ENCODE measurements at places on chromosomes 2 and 18.
A peak's percentile ranks its signal among the peaks of the same experiment; 100 is the strongest.

DNA sequence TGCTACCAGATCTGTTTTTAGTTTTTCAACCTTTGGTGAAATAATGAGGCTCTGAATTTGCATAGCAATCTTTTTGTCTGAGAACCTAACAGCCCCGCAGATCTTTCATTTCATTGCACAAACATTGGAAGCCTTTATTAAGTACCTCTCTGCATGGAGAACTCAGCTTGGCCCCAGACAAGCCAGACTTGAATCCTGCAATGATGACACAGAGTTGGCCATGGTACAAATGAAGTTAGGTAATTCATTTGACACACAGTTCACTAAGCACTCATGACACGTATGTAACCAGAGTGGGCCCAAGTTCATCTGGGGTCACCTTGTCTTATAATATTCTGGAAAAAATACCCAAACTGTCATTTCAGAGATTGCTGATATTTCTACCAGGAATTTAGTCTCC is 439.1 kb upstream of the ID2 start:
- DNase-seq, result no peak

GRCh38 chr2:27720004-27720551 is 51.4 kb upstream of the MRPL33 start:
- peak; percentile 35 for DNase-seq

GRCh38 chr2:134148843-134149472 is 104.9 kb upstream of the MGAT5 start:
- DNase-seq, result no peak

GRCh38 chr2:6054161-6054671 is 362.0 kb downstream of the SOX11 start:
- DNase-seq, result no peak

DNA sequence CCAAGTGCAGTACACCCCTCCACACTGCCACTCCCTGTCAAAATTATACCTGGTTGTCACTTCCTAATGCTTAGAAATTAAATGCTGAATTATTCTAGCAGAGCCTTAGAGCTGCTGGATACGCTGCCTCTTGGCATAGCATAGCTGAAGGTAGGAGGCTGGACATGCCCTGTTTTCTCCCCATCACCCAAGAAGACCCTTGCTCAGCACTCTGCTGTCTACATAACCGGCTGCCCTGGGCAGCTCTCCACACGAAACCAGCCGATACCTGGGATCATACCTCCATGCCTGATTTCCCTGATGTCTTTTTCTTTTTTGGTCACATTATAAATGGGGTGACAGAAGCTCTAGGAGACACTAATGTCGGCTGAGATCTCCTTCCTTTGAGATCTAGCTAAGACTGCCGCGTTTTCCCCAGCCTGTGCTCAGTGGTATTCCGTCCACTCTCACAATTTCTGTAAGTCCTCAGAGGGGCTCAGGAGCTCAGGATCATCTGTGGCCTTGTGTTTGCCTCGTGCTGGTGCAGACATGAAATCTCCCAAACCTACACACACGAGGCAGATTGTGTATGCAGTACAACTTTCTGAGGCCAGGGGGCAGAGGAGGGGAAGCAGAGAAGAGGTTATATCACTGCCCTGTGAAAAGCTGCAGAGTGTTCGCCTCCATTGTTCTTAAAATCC is 13.5 kb upstream of the ZAP70 start:
- peak; percentile 42 for DNase-seq

DNA sequence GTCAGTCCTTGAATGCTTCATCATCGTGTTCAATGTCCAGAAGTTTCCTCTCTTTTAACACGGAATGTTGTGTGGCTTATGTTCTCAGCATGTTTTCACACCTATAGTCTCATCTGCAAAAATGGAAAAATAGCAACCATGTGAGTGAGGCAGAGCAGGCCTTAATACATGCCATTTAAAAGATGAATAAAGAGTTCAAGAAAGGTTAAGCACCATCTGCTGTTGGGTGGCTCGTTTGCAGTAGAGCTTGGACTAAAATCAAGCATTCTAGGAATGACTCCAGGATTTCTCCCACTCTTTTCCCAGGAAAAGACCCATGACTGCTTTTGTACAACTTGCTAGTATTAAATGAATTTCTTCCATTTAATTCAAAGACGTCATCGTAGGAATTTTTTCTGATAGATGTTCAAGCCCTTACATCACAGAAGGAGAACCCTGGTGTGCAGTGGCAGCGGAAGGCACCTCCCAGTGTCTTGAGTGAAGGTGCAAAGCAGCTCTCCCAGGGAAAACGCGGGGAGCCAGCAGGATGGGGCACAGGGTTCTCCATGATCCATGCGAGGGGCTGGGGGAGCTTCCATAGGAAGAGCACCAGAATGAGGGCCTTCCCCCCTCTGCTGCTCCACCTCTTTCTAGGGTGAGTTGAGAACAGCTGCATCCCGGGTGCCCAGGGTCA is 9.6 kb downstream of the DCDC2C start:
- DNase-seq, result no peak

DNA sequence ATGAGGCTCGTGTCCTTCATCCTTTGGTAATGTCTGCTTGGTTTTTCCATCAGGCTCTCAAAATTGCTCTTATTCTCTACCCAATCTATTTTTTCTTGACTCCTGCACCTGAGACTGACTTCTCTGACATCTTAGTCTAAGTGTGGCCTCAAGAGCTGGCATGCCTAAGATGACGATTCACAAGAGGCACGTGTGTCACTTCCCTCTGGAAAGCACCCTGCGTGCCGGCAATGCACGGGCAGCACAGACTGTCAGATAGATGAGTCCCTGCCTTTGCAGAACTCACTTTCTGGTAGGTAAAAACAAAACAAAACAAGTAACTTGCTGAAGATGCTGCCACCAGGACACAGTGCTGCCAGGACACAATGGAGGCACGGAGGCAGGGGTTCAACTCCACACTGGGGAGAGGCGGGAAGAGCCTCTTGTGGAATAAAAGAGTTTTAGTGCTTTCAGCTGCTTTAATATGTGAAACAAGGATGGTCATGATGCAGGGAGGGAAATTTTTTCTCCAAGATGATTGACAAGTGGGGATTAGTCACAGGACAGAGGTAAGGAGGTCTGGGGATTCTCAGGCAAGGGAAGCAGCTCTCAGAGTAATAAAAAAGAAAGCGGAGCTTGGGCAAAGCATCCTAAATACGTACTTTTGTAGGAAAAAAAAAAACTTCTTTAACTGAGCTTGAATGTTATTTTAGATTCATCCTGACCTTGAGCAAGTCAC is 27.3 kb downstream of the CYB5A start:
- DNase-seq, result no peak

DNA sequence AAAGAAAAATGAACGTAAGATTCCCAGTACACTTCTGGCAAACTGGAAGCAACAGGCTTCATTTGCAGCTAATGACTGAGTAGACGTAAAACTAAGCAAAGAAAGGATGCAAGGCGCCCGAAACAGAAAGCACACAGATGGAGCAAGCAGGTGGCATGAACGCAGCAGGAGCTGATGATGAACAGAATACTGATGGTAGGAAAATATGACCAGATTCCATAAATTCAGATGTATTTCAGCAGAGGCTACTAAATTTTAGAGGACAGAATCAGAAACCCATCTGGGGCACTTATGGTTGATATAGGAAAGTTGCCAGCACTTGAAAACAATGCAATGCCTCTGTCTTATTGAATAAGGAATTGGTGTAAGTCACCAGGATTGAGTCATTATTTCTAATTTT is 658.7 kb upstream of the LINC00305 start:
- DNase-seq, result no peak

GRCh38 chr18:58370038-58370580 is 258.8 kb downstream of the ALPK2 start:
- no peak for DNase-seq

DNA sequence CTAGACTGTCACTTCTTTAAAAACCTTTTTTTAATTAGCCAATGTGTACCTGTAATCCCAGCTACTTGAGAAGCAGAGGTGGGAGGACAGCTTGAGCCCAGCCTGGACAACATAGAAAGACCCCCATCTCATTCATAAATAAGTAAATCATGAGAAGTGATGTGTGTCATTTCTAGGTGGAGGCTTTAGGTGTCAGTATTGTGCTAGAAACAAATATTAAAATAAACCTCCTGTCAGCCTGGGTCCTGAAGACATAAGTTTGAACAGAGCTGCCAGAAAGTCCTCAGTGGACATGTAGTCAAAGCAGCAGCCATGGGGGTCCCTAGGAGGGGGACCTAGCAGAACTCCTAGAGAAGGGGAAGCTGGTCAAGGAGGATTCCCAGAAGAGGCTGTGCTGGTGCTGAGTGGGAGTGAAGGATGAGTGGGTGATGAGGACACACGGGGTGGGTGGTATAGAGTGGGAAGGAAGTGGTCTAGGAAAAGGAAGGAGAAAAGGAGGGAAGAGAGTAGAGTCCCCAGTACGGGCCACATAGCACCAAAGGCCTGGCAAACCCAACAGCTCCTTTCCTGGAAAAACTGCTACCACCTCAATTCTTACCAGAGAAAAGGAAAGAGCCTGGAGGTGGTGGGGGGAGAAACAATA is 316.6 kb upstream of the NCKAP5 start:
- no peak for DNase-seq

GRCh38 chr18:63097178-63097577 is 222.4 kb downstream of the BCL2 start:
- DNase-seq, result no peak

DNA sequence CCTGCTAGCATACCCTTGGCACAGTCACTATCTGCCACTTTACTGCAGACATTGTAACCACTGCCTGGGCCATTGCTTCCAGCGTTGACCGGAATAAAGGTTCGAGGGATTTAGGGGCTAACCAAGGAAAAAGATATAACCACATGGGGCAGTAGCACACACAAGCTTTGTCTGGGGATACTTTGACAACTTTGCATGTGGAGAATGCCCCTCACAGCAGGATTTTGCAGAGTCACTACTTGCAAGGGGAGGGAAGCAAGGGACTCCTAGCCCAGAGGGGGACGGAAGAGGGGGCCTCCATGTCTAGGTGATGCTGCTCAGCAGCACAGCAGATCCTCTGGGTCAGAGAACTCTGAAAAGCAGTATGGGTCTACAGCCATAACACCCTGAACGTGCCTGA is 138.7 kb downstream of the SPP2 start:
- no peak for DNase-seq

DNA sequence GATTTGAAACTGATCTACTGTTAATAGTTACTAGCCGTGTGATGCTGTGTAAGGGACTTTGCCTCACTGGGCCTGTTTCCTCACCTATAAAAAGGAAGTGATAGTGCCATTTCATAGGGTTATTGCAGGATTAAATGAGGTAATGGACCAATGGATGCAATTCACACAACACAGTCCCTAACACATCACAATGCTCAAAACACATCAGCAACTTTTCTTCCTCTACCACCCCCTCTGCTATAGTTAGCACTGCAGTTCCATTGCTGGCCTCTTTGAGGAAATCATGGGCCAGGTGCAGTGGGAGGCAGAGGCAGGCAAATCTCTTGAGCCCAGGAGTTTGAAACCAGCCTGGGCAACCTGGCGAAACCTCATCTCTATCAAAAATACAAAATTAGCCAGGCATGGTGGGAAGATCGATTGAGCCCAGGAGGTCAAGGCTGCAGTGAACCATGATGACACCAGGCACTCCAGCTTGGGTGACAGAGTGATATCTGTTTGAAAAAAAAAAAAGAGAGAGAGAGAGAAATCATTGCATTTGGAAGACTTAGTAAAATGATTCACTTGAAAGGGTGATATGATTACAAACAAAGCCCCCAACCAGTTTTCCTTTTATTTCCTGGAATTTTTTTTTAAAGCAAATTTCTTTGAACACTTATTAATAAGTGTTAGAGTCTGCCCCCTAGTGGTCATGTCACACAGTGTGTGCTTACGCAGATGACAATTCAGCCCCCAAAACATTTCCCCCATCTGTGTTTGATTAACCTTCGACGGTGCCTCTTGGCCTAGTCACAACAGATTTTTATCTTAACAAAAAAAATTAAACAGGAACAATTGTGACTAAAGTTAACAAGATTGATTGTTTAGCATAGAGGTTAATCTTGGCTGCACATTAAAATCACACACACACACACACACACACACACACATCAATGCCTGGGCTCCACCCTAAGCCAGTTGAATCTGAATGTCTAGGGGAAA is 88.6 kb upstream of the BCL11A start:
- no peak for DNase-seq

DNA sequence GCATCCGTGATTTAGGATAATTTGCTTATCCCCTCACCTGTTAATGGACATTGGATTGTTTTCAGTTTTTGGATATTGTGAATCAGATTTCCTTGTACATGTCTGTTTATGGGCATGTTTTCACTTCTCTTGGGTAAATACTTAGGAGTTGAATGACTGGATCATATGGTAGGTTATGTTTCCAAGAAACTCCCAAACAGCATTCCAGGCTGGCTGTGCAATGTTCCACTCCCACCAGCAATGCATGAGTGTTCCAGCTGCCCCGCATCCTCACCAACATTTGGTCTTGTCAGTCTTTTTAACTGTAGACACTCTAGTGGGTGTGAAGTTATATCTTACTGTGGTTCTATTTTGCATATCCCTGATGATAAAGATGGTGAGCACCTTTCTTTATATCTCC is 8.9 kb upstream of the LRRFIP1 start:
- DNase-seq, result no peak

GRCh38 chr2:100699131-100699530 is 120.8 kb upstream of the NPAS2 start:
- no peak for DNase-seq

GRCh38 chr2:144376926-144377325 is 143.0 kb downstream of the ZEB2 start:
- DNase-seq, result no peak

DNA sequence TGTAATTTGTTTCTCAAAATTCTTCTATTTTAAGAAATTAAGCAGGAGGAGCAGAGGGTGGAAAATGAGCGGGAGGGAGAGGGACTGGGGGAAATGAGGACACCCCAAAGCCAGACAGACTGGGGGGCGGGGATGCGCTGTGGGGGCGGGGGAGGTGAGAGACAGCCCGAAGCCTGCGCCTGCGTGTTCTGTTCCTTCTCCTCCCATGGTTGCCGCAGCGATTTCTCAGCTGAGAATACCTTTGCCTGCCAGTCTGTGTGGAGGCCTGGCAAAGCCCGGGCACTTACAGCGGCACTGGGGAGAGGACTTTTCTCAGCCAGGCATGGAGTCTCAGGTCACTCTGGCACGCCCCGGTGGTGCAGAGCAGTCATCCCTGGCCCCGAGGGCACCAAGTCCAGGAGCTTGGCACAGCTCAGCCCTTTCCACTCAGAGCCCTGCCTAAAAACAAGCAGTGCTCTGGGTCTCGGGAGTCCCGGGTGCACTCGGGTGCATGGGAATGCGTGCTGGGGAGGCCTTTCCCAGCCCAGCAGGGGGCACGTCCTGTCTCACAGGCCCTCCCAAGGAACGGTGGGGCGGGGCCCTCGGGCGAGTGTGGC is 289.3 kb upstream of the HS6ST1 start:
- DNase-seq, result no peak

DNA sequence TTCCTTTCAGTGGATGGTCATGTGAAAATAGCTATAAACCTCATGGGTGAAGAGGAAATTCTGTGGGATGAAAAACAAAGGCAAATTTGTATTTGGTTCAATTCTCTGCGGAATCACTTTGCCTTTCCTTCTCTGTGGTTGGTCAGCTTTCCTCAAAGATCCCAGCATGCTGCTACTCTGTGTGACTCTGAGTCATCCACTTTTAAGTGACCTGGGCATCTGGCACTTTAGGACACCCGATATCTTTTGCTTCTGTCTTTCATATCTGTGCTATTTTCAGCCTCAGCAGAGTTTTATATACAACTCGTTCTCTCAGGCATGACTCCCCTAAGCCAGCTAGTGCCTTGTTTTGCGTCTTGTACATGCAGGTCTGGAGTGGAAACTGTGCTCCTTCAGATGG is 217.0 kb upstream of the PIEZO2 start:
- no peak for DNase-seq

All from stimulated activated CD4-positive, alpha-beta T cell treated with anti-CD3 and anti-CD28 coated beads, Interleukin-1b, Interleukin-23, amount 100 ng/mL, for 24 hours (primary cell).